ENCODE measurements at places on chromosomes 4 and X.

GRCh38 chr4:62676962-62677361 lies 1476.8 kb downstream of the ADGRL3 start:
- no peak for DNase-seq

DNA sequence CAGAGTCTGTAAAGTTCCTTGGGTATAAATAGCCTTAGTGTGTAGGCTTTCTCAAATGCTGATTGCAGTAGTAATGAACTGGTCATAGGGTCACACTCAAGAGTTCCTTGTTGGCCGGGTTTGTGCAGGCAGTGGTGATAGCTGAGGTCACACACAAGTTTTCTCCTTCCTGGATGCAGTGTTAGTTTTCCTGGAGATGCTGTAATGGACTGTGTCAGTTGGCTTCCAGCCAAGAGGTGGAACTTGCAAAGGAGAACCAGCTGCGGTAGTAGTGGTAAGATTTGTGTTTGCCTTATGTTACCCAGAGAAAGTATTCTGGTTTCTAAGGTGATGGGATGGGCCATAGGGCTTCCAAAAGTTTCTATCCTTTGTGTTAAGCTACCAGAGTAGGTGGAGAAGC lies 409.8 kb upstream of the FRG1 start:
- no peak for DNase-seq

DNA sequence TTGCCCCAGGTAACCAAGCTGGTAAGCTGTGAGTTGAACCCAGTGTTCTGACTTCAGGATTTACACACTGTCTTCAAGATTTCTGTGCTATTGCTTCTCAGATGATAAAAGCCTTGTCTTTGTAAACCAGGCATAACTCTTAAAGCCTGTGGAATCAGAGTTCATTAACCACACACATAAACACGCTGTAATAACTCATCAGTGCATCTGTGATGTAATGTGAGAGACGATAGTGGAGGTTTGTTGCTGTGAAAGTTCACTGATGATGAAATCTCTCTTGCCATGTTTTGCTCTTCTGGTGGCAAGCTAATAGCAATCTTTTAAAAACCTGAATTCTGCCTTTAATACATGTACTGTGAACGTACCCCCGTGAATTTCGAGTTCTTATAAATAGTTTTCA lies 41.5 kb downstream of the CLCN4 start:
- no peak for DNase-seq

DNA sequence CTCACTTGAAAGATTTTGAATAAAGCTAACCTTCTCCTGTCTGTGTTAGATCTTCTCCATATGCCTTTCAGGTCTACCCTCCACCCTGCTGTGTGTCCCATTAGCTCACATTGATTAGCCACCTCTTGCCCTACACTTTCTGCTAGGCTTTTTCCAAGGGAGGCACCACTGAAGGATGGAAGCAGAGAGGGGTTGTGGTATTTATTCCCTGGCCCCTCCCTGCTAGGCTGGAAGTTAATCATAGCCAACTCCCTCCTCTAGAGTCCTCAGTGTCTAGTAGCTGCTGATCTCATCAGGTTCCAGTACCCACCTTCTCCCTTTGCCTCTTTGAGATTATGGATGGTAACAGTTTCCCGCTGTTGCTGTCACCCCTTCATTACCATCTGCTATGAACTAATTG lies 8.9 kb upstream of the SMIM43 start:
- DNase-seq = no peak

GRCh38 chr4:83378419-83378818 lies 43.8 kb upstream of the HPSE start:
- DNase-seq = no peak

All from T-helper 2 cell treated with Interferon-gamma antibody and Interleukin-4, amounts not matched to agents 5 μg/mL and 100 μg/mL, for 36 hours (primary cell).